ENCODE measurements at places on chromosomes 1 and 21.
A peak's percentile ranks its signal among the peaks of the same experiment; 100 is the strongest.

DNA sequence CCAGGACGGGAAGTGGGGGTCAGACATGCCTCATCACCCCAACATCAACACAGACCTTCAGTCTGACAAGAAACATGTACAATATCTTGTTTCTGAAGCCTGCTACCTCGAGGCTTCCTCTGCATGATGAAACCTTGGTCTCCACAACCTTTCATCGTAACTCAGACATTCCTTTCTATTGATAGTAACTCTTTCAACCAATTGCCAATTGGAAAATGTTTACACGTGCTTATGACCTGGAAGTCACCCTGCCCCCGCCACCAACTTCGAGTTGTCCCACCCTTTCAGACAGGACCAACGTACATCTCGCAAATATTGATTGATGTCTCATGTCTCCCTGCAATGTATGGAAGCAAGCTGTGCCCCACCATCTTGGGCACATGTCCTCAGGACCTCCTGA is 159.5 kb downstream of the ETS2 start:
- no peak for DNase-seq

GRCh38 chr1:236494586-236495466 is 29.0 kb upstream of the LGALS8 start:
- no peak for DNase-seq

- no peak for DNase-seq
These were observed 112.5 kb downstream of the USH2A start for GRCh38 chr1:216310776-216311175.

- no peak for DNase-seq
These were observed 61.6 kb downstream of the ADAMTS1 start for GRCh38 chr21:26783466-26784195.

DNA sequence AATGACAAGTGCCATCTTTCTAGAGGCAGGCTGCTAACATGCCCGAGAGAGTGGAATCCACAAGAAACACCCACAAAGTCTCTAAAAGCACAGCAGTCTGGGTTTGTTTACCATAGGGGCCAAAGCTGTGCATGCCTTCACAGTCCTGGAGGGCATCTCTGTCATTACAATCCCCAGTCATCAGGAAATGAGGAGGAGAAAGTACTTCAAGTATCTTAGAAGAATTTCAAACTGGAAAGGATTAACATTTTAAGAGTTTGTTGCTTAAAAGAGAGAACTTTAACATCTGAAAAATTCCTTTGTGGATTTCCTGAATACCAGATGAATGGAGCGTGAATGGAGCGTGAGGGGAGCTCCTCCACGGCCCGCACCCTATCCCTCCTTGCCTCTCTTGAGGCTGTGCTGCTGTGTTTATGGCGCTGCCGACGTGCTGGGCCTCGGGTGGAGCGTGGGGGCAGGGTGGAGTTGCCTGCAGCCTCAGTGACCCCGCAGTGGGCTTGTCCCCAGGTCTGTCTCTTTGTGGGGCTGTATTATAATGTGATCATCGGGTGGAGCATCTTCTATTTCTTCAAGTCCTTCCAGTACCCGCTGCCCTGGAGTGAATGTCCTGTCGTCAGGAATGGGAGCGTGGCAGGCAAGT is 23.3 kb downstream of the SLC6A17 start:
- DNase-seq, result no peak

DNA sequence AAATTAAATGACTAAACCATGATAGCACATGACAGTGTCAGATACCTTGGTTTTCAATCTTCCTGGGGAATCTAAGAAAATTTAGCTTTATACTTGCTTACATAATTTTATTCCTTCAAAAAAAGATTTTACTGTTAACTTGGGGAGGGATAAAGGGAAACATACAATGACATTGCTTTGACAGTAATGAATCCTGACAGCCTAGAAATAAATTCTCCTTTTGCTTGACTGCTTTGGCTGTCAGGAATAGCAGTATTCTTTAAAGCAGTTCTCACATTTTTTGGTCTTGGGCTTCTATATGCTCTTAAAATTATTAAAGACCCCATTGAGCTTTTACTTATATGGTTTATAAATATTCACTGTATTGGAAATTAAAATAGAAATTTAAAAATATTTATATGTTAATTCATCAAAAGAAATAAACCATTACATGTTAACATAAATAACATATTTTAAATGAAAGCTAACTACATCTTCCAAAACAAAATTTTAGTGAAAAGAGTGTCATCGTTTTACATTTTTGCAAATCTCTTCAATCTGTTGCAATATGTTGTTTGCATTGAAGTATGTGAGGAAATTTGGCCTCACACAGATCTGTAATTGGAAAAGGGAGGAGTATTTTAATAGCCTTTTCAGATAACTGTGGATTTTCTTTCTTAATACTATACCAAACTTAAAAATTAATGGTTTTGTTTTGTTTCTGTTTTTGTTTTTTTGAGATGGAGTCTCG is 16.1 kb downstream of the EPHX4 start:
- DNase-seq, result no peak

DNA sequence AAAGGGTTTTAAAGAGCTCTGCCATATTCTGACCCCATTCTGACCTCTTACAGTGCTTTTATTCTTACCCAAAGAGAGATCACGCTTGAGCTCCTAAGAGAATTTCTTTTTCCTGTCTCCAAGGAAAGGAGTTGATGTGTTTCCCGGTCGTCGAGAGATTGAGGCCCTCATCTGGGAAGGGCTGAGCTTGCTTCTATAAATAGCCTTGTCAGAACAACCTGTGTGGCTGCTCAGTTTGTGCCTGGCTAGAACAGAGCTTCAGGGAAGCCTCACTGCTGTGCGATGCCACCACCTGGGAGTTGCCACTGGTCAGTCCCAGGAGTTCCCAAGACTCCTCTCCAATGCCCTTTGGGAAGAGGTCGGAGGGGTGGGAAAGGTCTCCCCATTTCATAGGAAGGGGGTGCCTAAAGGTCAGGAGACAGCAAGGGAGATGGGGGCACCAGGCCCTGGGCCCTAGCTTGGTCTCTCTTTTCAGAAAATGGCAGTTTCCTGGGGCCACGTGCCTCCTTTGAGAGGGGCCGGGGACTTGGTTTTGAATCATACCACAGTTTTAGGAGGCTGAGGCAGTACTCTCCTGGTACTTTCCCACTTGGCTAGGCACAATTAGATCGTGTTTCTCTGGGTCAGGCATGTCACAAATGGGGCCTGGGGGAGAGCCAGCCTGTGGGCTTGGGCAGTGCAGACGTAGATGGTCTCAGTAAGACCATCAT is 52.1 kb downstream of the EIF2D start:
- DNase-seq, result no peak

DNA sequence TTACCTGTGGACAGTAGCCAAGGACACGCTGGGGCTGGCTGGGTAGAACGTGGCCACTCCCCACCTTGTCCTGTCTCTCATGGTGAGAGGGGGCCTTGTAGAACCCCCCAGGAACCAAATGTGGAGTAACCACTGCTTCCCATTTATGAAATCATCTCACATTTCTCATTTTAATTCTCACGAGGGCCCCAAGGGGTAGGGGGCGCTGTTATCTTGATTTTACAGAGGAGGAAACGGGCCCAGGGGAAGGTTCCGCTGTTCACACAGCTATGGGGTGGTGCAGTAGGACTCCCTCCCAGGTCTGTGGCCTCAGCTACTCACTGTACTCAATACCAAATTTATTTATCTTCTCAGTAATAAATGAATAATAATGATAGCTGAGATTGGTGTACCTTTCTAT is 5.5 kb downstream of the SMPDL3B start:
- DNase-seq, result peak; percentile 77

- no peak for DNase-seq
These were observed 834.0 kb downstream of the USP25 start for GRCh38 chr21:16563795-16564194.

DNA sequence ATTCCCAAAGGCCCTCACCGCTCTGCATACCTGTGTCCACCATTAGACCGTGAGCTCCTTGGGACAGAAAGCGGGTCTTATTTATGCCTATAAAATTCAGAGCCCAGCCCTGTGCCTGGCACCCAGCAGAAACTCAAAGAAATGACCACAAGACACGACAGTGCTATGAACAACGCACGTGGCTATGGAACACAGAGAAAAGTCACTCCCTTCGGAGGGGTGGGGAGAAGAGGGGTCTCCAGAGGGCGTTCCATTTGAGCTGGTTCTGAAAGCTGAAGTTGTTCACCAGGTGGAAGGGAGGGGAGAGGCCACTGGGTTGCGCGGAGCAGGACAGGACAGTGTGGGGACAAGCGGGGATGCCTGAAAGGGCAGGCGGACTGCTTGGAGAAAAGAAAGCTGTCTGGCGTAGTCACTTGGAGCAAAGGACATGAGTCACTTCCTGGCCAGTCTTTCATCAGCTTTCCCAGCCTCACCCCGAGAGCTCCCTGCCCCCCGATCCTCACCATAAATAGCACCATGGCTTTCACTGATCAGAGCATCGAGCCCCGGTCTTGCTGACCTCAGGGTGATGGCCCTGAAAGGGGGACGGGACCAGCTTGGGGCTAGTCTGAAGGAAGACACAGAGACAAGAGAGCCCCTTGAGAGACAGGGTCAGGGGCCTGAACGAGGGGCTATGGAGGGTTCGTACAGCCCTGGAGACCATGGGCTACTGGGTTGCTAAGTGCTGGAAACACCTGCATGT is 28.5 kb downstream of the ECE1 start:
- DNase-seq, result no peak

DNA sequence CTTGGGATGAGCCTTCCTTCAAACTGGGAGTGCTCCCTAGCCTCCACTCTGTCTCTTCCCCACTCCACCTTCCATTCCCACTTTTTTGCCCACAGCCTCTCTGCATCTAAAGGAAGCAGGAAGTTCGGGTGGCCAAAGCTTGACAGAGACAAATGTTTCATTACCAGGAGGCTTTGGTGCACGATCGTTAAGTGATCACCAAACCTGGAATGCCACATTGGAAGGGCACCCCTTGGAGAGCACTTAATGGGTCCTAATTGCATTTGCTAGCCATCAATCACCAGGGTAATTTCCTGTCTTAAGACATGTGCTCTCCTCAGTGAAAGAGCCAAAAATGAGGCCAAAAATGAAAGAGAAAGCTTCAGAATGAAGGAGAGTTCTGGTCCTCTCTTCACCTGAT is 206.5 kb downstream of the TNR start:
- DNase-seq, result no peak

- DNase-seq, result no peak
These were observed 13.9 kb upstream of the CD53 start for GRCh38 chr1:110859062-110859461.

DNA sequence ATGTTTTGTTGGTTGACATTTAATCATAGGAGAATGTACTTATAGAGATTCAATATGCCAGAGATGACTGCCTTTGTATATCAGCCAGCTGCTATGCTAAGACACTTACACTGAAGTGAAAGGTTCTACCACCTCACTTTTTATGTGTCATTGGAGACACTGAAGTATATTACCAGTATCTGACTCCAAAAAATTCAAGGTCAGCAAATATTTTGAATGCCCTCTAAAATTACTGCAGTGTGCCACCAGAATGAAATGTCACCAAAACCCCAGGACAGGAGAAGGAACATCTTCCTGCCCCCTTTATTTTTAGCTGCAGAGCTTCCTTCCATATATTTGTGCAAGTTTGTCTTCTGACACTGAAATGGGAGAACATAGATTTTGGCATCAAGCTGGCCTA is 141.5 kb downstream of the LRRC40 start:
- no peak for DNase-seq

DNA sequence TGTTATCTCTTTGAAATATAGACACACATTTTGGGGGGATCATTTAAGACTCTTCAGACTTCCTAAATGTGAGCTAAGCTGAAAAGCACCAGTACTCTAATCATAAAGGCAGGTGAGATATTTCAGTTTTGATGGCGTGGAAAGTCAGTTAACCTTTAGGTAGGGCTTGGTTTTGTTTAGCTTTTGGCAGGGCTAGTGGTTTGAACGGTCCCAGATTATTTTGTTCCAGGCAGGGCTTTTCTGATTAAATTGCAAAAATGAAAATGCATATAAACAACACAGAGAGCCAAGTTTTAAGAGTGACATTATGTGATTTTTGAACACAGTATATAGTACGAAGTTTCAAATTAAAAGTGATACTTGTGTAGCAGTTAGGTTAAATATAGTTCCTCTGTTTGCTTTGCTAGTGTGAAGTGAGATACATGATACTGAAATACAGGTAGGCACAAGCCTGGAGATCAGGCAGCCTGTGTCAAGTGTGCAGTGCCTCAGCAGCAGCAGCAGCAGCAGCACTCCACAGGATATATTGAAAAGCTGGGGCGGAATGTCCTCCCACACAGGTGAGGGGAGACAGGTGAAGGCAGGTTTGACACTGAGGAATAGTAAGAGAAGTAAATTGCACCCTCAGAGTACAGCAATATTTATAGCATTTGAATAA is 47.4 kb downstream of the CAMTA1 start:
- DNase-seq, result no peak

GRCh38 chr1:63864224-63864641 is 90.4 kb downstream of the ROR1 start:
- DNase-seq, result no peak

DNA sequence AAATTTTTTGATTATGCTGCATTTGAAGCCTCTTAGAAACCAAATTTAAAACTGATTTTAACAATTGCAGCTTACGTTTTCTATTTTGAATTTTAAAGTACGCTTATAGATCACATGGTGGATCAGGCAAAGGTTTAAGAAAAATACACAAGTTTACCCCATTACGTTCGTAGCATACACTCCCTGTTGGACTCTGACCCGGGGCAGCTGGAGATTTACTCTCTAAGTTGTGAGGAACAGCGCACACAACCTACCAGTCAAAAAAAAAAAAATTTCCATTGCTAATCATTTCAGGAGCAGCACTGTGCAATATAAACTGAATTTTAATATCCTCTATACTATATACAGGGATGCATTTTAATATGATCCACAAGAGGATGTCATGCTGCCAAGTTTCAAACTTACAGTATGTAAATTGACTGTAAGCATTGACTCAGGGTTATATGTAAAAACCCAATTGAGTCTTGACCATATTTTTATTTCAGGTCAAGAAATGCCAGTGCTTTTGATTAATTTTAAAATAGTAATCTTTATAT is 20.4 kb downstream of the CSDE1 start:
- DNase-seq, result no peak

DNA sequence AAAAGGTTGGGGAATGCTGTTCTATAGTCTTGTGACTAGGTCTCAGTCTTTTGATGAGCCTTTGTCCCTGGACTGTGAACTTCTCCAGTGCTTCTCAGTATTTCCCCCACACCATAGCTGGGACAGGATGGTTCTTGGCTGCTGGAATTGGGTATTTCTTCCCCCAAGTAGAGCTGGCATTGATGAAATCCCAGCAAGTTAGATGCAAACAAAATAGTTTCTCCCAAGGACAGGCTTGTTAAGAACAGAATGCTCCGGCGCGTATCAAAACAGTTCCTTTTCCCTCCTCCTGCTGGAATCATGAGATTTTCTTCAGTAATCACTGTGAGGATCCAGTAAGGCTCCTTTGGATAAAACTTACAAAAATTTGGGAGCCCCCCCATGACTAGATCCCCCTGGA is 162.6 kb downstream of the PIK3R3 start:
- DNase-seq, result no peak

GRCh38 chr1:75953461-75953860 is 21.3 kb upstream of the ASB17 start:
- no peak for DNase-seq

- no peak for DNase-seq
These were observed 111.2 kb downstream of the SPAG17 start for GRCh38 chr1:118073648-118074435.

- no peak for DNase-seq
These were observed 21.8 kb upstream of the DYNLT5 start for GRCh38 chr1:66730462-66730861.

Data from activated naive CD4-positive, alpha-beta T cell treated with anti-CD3 and anti-CD28 coated beads, Interleukin-2, amount 50 U/mL, for 16 hours (primary cell).